ENCODE measurements at places on chromosomes 5 and 9.

DNA sequence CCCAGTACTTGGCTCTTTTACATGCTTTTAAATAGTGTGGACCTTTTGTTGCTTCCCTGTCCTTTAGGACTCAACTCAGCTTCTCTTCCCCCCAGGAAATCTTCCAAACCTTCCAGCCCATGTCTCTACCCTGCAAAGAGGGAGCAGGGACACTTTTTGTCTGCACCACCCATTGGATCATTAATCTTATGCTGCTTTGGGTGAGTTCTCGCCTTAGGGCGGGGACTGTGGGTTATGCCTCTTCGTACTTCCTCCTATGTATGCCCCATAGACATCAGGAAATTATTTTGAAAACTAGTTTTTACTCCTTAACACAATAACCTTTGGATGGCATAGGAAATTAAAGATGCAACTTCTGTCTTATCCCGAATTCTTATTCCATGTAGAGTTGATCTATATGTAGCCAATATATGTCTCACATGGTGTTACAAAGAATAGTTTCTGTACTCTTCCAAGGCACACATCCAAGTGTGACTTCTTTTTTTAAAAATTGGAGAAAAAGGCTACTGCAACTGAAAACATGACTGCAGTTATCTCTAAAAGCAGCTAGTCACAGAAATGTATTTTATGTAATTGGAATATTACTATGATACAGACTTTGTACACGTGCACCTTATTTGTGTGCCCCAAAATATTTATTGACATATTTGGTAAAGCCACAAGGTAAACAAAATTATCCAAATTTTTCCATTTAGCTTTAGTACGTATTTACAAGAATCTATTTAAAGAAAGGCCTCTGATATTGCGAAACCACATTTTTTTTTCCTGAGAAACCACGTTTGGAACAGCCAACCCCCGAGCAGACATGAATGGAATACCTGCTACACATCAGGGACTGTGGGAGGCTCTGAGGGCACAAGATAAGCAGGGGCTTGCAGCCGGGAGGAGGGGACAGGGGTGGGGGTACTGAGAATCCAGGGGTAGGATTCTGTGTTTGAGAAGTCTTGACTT lies 133.6 kb downstream of the WDR41 start:
- DNase-seq, result no peak

DNA sequence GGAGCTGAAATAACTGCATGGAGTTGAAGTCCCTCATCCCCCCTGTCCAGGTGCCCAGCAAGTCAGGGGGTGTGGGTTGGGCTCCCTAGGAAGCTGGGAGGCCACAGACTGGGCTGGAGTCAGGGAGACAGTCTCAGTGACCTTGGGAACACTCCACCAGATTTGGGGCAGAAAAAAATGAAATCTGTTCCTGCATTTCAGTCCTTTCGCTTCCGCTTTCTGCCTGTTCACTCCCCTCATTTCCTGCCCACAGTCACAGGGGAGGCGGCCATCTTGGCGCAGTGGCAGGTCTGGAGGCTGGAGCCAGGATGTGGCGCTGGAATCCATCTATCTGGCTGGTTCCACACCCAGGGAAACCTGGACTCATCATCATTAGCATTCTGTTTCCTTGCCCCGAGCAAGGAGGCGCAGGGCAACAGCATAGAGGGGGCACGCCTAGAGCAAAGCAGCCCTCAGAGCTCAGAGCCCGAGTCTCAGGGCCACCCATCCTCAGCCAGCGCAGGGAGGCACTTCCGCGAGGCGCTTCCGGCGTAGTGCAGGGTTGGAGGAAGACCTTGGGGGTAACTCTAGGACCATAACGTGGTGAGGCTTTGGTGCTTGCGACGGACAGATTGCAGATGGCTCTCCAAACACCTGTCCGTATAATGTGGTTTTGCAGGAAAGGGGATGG lies 86.2 kb upstream of the HSPA9 start:
- no peak for DNase-seq

GRCh38 chr5:79240561-79240960 lies 4.6 kb downstream of the JMY start:
- DNase-seq, result no peak

DNA sequence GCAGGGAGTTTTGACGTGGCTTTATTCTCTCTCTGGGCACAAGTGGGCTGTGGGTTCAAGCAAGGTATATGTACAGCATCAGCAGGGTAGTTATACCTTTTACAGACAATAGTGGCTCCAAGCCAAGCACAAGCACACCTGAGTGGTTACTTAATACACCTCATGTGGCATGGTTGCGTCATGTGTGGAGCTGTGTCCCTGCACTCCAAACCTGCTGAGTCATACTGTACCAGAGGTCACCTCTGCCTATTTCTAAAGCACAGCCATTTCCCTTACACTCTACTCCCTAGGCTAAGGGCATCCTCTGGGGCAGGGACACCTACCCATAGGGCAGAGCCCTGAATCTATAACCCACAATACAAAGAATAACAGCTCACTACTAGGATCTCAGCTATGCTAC lies 147.3 kb downstream of the OSTF1 start:
- no peak for DNase-seq

DNA sequence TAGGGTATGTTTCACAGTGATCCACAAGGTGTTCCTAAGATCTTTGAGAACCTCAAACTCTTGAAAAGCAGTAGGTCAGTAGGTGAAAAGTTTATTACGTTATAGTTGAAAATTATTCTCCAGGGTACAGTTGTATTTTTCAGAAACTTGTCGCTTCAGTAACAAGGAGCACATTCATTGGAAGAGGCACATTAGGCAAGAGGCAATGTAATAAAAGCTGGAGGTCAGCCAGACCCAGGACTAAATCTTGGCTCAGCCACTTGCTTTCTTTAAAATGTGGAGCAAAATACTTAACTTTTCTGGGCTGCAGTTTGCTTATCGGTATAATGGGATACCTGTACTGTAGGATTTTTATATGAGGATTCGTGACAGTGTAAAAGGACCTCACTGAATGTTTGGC lies 45.6 kb downstream of the TLE4 start:
- DNase-seq, result no peak

DNA sequence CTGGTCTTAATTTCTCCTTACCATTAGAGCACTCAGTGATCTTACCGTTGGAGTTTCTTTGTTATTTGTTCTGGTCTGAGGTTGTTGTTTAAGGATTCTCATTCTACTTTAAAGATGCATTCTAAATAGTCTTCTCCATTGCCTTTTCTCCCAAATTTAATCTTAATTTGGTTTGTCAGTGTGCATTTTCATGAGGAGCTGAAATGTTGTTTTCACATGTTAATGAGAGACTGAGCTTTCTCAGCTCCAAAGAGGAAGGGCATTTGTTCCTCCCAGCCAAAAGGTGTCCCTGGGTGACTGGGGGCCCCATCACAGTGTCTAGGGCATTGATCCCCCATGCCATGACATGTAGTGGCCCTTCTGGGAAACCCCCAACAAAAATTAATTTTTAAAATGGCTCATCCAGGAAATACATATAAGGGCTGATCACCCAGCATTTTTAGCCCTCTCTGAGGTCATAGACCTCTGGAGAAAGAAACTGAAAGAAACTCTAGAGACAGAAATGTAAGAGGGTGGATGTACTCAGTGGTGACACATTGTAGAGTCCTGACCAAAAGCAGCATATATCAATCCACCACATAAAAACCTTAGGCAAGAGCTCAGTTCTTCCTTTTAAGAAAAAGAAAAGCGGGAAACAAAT lies 240.4 kb upstream of the RAI14 start:
- DNase-seq, result no peak

DNA sequence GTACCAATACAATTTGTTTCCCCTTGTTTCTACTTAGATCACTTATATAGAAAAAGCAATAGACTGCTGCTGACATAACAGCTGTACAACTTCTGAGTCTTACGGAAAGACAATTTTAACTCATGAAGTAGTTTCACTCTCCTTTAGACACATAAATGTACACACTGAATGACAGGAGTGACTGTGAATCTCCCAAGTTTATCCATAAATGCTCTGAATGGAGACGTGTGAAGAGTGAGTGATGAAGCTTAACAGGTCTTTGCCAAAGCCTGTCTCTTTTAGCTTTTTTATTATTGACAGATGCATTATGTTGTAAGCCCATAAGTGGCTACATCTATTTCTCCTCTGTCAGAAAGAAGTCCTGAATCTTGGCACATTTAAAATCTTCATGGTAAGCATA lies 265.9 kb downstream of the TRIM36 start:
- no peak for DNase-seq

- DNase-seq, result peak; percentile 58
Measured at GRCh38 chr9:132350861-132351315, 3.9 kb downstream of the SETX start.

DNA sequence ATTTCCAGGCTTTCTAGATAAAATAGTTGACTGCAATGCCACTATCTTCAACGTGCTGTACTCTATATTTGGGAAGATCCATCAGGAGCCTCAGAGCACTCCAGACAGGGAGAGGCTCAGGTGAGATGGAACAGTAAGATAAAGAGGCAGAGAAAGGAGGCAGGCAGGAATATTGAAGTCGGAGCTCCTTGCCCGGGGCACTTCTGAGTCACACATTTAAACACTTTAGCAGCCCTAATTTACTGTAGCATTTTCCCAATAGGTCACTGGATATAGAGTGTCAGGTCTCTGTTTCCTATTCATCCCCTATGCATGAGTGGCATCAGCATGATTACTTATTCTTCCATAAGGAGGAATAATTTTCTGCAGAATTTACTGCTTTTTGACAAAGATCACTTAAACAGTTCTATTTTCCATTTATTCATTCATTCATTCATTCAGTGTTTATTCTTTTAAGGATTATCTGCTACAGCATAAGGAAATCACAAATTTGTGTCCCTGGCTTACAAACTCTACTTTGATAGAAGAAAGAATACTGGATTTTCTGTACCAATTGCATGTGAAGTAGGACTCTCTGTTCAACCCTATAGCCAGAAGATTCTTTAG lies 170.7 kb downstream of the MAPKAP1 start:
- DNase-seq, result no peak

GRCh38 chr5:176524138-176524537 lies 13.1 kb downstream of the RNF44 start:
- DNase-seq, result no peak

- no peak for DNase-seq
Measured at GRCh38 chr5:137667341-137667740, 68.5 kb downstream of the KLHL3 start.

DNA sequence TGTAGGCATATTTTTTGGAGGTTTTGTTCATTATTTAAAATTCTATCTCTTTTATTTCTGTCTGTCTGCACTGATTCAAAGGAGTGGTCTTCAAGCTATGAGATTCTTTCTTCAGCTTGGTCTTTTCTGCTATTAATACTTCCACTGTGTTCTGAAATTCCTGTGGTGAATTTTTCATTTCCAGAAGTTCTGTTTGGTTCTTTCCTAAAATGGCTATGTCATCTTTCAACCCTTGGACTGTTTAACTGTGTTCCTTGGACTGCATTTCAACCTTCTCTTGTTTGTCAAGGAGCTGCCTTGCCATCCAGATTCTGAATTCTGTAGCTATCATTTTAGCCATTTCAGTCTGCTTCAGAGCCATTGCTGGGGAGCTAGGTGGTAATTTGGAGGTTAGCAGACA lies 76.3 kb downstream of the CERT1 start:
- no peak for DNase-seq

GRCh38 chr5:94993491-94993890 lies 291.4 kb downstream of the MCTP1 start:
- DNase-seq, result no peak

- DNase-seq, result no peak
Measured at GRCh38 chr5:90095292-90096060, 314.1 kb downstream of the CETN3 start.

DNA sequence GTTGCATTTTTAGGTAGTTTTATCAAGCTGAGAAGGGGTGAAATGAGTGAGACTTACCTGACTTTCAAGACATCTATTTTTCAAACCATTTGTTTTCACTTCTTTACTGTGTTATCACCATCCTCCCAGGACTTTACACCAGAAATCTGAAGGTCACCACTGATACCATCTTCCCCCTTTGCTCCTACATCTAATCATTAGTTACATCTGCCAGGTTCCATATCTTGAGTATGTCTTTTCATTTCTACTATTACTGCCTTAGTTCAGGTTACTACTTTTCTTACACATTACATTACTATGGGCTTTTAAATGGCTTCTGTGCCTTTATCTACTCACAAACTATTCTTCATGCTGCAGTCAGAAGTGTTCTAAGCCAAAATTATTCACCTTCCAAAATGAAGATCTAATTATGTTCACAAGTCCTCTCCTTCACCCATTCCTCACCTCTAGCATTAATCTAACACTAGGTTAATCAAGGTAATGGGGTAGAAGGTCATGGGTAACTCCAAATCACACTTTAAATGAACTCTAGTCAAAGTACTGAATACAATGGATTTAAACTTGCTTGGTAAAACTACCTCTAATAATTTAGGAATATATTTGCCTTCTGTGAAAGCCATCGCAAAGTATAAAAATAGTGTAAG lies 2.1 kb upstream of the HSDL2 start:
- DNase-seq, result no peak

- peak; percentile 18 for DNase-seq
Measured at GRCh38 chr5:38265546-38266179, 7.3 kb downstream of the EGFLAM start.

GRCh38 chr5:1244255-1244654 lies 19.1 kb downstream of the SLC6A18 start:
- no peak for DNase-seq

GRCh38 chr9:15741015-15741414 lies 188.2 kb downstream of the CCDC171 start:
- DNase-seq, result no peak

GRCh38 chr5:138138949-138139780 lies at the start of gene NME5:
NME5 (minus strand) TSS chr5:138139428; CDS start chr5:138138780, 648 bp downstream.
- no peak for DNase-seq

- DNase-seq, result no peak
Measured at GRCh38 chr9:8677741-8678140, 878.2 kb upstream of the DMAC1 start.

- DNase-seq, result no peak
Measured at GRCh38 chr5:60492958-60493357, 207.0 kb downstream of the DEPDC1B start.

DNA sequence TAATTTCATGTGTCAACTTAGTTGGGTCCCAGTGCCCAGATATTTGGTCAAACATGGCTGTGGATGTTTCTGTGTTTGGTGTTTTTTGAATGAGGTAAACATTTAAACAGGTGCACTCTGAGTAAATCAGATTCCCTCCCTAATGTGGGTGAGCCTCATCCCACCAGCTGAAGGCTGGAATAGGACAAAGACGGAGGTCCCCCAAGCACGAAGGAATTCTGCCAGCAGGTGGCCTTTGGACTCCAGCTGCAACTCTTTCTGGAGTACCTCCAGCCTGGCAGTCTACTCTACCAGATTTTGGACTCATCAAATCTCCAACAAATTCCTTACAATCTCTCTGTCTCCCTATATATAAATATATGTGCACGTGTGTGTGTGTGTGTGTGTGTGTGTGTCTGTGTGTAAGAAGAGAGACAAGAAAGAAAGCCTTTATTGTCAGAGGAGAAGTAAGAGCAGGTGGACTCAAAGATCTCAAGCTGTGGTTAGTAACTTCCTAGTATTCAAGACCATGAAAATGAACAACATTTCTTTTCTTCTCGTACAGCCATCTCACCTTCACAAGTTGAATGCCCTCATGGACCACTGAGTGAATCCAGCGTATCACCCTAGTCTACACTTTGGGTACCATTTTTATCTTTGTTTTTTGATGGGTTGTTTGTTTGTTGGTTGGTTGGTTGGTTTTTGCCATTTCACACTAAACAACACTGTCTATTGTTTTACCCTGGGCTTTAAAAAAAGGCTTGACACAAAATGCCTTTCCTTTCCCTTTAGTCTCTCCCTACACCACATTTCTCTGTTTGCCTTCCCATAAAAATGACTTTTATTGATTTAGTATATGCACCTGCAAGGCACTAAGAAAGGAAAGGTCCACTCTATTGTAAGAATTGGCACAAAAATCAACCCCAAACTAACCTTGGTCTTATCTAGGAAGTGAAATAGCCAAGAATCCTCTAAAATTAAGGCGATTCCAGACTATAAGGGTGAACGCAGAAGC lies 118.7 kb downstream of the TENT4A start:
- DNase-seq, result no peak
